CD4-positive, alpha-beta T cell (primary cell): ENCODE measurements at places on chromosomes 7 and 10.

GRCh38 chr10:132447446-132448247 is 50.6 kb downstream of the PWWP2B start:
- DNase-seq, result peak; percentile 62

GRCh38 chr7:152025937-152026890 is 740 bp downstream of the GALNT11 start:
- no peak for DNase-seq

- DNase-seq, result no peak
Measured at GRCh38 chr10:132981173-132981555, 38.8 kb upstream of the CFAP46 start.

GRCh38 chr10:5630112-5630436 is 36.3 kb downstream of the ASB13 start:
- DNase-seq, result no peak

- DNase-seq, result no peak
Measured at GRCh38 chr10:61217851-61218565, 235.2 kb downstream of the TMEM26 start.

- DNase-seq, result peak; percentile 34
Measured at GRCh38 chr7:139035586-139036353, at the start of gene ZC3HAV1L. ZC3HAV1L (minus strand) TSS chr7:139036042; CDS start chr7:139036017, 25 bp downstream.

DNA sequence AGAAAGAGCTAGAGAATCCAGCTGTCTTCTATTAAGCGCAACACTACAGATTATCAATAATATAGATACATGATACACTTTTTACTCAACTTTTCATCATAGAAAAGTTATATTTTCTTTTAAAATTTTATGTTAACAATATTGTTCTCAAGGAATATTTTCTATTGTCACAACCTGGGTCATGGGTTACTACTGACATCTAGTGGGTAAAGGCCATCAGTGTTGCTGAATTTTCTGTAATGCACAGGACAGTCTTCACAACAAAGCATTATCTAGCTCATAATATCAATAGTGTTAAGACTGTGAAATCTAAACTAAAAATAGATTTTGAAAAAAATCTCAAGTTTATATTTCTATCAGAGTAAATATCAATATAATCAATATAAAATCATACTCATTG is 209.8 kb downstream of the ZNF33B start:
- DNase-seq, result no peak

DNA sequence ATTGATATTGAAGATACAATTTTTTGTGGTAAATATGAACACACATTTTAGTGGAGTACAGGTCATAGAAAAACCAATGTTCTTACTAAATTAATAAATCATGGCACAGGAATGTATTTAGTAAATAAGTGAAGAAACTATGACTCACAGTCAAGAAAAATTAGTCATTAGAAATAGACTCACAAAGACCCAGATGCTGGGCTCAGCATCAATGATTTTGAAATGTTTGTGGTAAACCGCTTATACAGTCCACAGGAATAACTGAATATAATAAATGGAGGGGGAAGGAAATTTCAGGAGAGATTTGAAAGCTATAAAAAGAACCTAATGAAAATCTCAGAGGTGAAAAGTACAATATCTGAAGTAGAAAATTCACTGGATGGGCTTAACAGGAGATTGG is 138.3 kb upstream of the ADCY1 start:
- no peak for DNase-seq

DNA sequence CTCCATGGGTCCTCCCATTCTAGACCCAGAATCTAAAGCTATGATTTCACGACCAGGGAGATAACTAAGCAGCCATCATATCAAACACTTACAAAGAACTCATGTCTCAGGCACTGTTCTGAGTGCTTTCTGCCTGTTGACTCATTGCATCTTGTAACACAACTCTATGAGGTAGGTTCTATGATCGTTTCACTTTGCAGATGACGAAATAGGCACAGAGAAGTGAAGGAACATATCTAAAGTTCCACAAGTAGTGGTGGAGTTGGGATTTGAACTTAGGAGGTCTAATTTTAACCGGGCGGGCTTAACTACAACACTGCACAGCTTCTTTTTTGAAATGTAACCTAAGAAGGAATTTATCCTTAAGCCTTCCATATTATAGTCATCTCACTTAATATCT is 2.9 kb downstream of the RBP4 start:
- DNase-seq, result no peak

GRCh38 chr7:38318241-38318640 is 44.8 kb upstream of the TARP start:
- no peak for DNase-seq

DNA sequence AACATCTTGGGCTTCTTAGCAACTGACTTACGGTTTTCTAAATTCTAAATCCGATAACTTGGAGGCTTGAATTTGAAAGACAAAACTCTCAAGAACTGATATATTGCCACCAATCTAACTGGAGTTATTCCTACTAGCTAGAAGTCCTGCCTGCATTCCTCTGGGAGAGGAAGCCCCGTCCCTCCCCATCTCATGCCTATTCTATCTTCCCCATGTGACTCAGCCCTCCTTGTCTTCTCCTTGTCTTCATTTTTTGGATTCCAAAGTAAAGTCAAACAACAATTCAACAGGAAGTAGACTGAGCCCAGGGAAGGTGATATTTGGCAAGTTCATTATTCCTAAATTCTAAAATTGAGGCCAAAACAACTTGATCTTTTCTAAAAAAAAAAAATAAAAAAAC is 587.7 kb downstream of the KCNMA1 start:
- DNase-seq, result no peak

- DNase-seq, result no peak
Measured at GRCh38 chr10:112379635-112380296, 5.8 kb downstream of the ACSL5 start.

- DNase-seq, result no peak
Measured at GRCh38 chr10:99276848-99277486, 41.3 kb upstream of the HPSE2 start.

DNA sequence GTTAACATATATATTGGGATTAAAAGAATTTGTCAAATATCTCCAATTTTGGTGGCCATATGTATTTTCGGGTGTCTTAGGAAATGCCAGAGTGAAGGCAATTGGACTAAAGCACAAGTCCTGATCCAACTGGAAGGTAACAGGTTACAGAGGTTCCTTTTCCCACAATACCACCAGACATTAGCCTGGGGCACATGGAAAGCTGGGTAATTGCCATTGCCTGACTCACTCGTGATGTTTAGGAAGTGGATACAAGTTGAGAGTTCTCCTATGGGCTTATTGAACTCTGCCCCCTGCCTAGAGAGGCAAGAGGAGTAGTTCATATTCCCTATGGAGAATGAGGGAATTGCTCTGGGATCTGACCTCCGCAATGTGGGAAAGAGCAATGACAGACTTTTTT is 5.7 kb downstream of the DNAH11 start:
- DNase-seq, result no peak

DNA sequence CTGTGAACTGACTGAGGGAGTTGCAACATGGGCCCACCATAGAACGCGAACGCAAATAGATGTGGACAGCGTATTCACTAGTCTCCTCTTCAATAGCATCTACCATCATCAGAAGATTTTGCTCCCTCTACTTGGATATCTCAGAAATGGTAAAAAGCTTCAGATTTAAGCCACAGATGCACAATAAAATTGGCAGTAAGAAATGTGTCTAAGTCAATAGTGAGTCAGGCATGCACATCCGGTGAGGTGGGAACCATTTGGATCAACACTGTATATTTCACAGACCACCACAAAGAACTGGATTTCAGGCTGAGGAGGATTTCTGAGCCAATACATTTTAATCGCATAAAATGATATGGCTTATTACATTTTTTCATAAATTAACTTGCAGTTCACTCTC is 111.5 kb upstream of the ADAM12 start:
- DNase-seq, result no peak

DNA sequence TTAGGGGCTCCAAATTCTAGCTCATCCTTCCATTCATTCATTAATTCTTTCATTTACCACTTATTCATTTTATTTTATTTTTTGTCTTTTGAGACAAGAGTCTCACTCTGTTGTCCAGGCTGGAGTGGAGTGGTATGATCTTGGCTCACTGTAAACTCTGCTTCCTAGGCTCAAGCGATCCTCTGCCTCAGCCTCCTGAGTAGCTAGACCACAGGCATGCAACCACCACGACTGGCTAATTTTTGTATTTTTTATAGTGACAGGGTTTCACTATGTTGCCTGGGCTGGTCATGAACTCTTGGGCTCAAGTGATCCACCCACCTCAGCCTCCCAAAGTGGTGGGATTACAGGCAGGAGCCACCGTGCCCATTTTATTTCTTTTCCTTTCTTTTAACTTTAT is 31.6 kb downstream of the FGF8 start:
- no peak for DNase-seq

DNA sequence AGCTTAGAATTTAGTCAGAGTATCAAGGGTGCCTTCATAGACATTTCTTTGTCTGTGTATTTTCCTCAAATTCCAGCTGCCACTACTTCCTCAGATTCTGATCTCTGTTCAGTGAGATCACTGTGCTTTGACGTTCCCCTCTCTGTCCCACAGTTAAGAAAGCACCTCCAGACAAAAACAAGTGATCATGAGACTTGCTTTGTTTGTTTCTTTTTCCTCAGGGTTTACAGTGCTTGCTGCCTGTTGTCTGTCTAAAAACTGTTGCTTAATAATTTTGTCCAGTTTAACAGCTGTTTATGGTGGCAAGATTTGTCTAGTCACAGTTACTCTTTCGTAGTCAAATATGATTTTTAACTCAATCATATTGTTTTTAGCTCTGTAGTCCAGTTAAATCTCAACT is 29.1 kb downstream of the TRUB1 start:
- no peak for DNase-seq

DNA sequence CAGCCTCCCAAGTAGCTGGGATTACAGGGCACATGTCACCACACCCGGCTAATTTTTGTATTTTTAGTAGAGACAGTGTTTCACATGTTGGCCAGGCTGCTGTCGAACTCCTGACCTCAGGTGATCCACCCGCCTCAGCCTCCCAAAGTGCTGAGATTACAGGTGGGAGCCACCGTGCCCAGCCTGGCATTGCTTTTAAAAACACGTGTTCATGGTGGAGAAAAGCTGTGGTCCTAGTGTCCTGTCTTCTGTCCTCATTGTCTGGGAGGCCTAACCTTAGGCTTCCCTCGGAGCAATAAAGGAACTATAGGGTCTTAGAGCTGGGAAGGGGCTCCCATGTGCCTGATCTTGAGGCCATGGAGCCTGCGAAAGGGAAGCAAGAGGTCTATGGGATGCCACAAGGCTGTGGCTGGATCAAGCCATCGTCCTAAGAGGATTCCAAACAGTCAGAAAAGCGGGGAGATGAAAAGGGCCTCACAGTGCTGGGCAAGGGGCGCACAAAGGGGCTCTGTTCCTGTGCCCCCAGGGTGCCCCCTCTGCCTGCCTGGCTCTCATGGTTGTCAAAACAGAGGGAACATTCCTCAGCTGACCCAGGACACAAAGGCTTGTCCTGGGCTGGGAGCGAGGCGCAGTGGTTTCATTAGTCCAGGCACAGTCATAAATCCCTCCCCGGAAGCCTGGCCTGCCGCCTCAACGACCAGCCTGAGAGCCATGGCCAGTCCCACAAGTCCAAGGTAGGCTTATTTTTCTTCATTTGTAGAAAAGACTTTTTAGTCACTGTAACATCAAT is 106.6 kb upstream of the TNS3 start:
- no peak for DNase-seq

- no peak for DNase-seq
Measured at GRCh38 chr7:30594048-30594539, 584 bp upstream of the GARS1 start.

DNA sequence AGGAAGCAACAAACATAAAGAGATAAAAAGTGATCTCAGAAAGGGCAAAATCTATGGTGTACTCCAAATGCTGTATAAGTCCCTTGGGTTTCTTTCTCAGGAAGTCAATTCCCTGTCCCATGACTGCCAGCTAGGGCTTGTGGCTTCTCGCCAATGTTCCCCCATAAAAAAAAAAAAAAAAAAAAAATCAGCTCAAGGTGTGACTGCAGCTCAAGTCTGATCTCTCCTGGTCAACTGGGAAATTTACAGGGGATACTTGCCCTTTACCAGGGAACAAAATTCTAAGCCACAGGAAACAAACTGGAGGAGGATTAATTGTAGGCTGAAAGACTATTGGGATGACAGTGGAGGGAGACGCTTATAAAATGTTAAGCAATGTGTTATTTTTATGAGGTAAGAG is 76.0 kb downstream of the PCGF5 start:
- no peak for DNase-seq

DNA sequence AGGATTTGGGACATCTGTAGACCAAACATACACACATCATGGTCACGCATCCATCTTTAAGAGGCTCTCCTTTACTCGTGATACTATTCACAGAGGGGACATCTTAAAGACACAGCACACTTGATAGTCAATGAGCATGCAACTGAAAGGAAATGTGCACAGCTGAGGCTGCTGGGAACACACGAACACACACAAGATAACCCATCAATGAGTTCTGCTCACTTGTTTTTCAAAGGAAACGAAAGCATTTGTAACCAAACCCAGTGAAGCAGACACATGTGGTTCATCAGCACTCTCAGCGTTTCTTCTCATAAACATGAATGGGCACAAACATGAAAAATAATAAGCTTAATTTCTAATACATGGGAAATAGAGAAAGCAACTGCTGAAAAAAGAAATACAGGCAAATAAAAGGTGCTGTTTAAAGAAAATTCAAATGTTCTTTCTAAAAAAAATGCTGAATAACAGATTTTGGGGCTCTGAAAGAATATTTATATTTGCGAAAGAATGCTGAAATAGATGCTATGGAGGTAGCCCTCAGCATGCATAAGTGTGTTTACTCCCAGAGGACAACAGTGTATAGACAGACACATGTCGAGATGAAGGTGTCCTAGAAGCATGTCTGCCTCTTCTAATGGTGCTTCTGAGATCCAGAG is 59.7 kb upstream of the LAMB4 start:
- no peak for DNase-seq

DNA sequence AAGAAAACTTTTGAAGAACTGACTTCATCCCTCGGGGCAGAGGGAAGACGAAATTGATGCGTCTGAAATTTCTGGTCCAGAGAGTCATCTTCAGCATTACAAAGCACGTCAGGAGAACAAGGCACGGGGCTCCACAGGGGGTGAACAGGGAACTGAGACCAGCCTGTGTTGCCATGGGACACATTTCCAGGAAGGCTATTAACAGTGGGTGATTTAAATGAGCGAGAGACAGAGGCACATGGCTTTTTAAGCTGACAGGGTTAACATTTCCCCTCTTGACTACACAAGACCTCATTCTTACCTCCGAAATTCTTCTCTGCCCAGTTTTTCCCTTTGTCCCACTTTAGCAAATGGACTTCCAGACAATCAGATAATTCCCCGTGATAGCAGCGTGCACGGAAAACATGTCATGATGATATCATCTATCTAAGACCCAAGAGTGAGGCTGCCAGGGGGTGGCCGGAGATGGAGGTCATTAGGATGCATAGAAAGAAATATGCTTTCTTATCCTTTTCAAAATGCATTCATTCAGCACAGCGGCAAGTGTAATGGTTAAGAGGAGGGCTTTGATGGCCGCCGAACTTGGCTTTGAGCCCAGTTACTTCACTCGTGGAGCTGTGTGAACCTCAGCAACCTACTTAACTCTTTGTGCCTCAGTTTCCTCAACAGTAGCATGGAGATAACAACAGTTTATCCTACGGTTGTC is 248.0 kb downstream of the PRPF18 start:
- DNase-seq, result no peak
